ENCODE measurements at places on chromosomes 4 and X.
A peak's percentile ranks its signal among the peaks of the same experiment; 100 is the strongest.

GRCh38 chrX:15594371-15594770 is 6.4 kb downstream of the ACE2 start:
- DNase-seq: no peak

DNA sequence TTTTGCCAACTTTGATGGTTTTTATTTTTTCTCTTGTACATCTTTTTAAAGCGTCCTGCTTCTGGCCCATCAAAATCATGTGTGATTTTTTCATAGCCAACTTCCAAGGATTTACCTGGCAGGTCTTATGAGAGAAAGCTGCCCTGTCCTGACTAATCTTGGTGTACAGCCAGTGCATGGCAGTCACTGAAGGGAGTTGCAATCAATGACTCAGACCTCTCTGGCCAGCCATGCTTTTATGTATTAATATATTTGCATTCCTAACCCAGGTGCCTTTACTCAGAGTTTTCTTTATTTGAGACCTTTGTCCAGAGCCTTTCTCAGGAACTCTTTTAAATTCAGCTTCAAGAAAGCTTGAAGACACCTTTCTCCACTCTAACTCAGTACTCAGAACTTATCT is 691.5 kb upstream of the HTR2C start:
- no peak for DNase-seq

DNA sequence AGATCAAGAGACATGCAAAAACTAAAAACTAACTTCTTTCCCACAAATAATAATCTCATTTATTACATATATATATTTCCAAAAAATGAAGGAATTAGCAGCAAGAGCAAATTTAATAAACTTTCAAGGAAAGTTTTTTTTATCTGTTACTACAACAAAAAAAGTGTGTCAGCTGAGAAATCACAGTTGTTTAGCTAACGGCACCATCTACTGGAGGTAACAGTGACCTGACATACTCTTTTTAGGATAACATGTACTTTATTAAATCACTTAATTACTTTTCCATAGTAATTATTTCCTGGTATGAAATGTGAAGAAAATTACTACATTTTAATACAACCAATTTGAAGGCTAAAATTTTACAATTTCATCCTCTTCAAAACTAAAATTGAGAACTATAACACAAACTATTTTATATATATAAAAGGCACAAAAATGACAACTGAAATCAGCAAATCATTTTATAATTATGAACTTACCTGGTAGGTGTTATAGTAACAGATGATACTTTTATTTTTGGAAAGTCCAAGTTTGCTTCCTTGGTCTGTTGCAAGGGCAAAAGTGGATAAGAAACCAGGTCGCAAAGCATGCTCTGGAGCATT is 9.1 kb downstream of the LAMTOR3 start:
- DNase-seq: peak; percentile 28

- DNase-seq: no peak
These were observed 176.8 kb upstream of the GLRA2 start for GRCh38 chrX:14352511-14352910.

DNA sequence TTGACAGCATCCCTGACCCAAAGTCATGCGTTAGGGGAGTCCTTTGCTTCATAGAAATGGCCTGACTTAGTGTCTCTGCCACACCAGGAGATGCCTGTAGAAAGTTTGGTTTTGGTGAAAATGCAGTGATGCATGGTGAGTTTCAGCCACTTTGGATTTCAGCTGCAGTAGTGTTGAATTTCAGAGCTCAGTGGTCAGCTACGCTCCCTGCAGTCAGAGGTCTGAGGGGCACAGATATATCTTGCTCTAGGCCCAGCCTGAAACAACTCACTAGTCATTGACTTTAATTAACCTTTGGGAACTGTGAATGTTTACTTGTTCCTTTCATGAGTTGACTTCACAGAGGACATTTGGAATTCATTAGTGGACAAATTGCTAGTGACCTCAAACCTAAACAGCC is 17.5 kb downstream of the RBMX2 start:
- no peak for DNase-seq

- DNase-seq: no peak
These were observed 1712.4 kb upstream of the TENM3 start for GRCh38 chr4:180530787-180531186.

GRCh38 chrX:17792826-17793225 is 55.5 kb downstream of the SCML1 start:
- no peak for DNase-seq

DNA sequence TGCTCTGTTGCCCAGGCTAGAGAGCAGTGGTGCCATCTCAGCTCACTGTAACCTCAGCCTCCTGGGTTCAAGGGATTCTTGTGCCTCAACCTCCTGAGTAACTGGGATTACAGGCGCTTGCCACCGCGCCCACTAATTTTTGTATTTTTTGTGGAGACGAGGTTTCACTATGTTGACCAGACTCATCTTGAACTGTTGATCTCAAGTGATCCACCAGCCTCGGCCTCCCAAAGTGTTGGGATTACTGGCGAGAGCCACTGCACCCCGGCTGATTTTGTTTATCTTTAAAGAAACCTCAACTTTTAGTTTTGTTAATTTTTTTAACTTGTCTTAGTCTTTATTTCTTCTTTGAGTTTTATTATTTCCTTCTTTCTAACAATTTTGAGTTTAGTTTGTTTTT is 163.2 kb downstream of the SLC4A4 start:
- DNase-seq: no peak

DNA sequence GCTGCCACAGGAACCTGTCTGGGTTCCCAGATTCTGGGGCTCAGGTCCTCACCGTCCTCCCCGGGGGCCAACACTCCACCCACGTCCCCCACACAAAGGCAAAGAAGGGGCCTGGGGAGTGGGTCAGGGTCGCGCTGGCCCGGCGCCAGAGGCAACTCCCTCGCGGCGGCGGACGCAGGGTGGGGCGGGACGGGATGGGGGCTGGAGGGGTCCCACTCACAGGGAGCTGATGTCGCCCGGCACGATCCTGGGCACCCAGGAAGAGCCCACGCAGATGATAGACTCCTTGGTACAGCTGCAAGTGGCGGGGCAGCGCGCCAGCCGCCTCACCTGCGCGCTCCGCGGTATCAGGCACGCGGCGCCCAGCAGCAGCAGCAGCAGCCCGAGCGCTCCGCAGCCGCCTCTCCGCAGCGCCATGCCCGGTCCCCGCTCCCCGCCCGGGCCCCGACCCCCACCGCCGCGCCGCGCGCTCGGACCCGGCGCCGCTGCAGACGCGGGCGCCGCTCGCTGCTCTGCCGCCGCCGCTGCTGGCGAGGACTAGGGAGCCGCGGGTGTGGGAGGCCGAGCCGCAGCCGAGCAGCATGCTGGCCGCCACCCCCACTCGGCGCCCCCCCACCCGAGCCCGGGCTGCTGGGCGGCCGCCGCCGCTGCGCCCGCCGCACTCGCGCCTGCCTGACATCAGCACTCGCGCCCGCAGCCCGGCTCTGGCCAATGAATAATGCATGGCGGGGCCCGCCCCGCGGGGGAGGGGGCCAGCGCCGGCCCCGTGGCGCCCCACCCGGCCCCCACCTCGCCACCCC is at the start of gene LGI2:
TSS of gene LGI2 (minus strand) at position 670 of the 800 bp plus-strand sequence. CDS start at position 417, 253 bp downstream.
- DNase-seq: peak; percentile 45

DNA sequence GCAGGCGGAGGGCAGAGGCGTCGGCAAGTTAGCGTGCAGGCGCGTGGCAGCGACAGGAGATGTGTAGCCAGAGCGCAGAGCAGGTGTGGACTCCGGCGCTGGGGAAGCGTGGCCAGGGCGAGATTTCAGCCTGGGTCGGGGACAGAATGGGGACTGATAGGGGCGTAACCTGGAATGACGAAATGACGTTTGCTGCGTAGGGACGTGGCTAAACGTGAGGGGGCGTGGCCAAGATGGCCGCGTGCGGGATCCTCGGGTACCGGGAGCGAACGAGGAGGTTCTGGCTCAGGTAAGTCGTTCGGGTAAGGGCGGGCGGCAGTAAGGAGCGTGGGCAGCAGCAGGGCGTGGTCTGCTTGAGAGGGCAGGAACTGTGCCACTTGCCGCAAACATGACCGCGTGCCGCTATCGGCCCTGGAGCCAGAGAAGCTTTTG is 10.9 kb upstream of the CLTRN start:
- no peak for DNase-seq

GRCh38 chrX:63764946-63765345 is 20.1 kb downstream of the ARHGEF9 start:
- no peak for DNase-seq

DNA sequence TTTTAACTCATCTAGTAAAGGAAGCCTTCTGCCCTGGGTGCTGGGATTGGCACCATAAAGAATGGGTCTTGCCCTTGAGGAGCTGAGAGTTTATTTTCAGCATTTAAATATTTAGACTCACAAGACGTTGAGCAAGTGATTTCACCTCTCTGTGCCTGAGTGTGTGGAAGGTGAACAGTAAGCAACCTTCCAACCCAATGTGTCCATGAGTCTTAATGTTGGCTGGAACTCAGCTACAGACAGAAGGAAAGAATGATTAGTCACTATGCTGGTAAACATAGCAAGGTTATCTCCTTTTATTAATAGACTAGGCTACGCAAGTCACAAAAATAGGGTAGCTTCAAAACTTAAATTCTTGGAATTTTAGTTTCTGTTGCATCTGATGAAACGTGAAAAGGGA is 277.4 kb upstream of the GATB start:
- no peak for DNase-seq

- no peak for DNase-seq
These were observed 531 bp downstream of the RUFY3 start for GRCh38 chr4:70722199-70722791.

- DNase-seq: no peak
These were observed 917.7 kb upstream of the INTU start for GRCh38 chr4:126715067-126715466.

DNA sequence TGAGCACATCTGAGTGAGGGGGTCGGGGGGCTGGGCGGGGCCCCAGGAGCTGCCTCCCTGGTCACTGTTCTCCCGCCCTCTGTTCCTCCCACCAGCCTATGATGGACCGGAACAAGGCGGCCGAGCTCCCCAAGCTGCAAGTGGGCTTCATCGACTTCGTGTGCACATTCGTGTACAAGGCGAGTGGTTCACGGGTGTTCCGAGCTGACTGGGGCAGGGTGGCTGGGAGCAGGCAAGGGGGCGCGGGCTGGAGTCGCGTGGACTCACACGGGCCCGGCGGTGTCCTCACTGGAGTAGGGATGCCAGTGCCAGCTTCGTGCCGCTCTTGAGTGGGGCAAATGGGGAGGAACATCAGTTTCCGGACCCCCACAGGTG is 7.7 kb downstream of the ATP5ME start:
- DNase-seq: no peak

- DNase-seq: no peak
These were observed 558.1 kb downstream of the IL1RAPL1 start for GRCh38 chrX:29145316-29145715.

DNA sequence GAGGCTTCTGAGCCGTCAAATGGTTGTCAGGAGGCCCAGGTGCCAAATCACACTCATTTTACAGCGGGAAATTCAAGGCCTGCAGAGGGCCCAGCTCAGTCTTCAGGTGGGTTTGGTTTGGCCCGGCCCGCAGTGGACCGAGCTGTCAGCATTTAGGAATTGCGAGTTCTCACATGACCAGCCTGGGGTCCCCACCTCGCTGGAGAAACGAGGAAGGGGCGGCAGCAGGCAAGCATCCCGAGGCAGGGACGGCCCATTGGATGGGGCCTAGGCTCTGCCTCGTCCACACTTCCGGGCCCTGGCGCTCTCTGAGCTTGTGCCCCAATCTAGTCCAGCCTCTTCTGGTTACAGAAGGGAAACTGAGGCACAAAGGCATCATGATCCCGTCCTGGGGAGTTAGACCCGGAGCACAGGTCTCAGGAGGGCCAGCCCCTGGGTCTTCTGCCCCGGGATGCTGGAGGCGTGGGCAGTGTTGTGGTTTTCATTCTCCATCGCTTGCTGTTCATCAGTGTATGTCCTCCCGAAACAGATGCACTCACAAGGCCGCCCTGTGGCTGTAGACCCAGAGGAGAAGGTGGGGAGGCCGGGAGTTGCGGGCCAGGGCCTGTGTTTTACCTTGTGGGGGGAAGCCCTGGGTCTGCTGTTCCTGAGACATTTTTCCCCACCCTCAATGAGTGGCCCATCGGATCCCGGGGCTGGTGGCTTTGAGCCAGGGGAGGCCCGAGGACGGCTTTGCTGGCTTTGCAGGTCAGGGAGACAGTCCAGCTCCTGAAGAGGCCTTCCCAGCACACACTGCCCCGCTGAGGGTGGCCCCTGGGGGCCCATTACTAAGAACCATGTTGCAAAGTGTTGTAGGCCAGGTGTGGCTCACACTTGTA is 8.9 kb downstream of the PSAPL1 start:
- no peak for DNase-seq

DNA sequence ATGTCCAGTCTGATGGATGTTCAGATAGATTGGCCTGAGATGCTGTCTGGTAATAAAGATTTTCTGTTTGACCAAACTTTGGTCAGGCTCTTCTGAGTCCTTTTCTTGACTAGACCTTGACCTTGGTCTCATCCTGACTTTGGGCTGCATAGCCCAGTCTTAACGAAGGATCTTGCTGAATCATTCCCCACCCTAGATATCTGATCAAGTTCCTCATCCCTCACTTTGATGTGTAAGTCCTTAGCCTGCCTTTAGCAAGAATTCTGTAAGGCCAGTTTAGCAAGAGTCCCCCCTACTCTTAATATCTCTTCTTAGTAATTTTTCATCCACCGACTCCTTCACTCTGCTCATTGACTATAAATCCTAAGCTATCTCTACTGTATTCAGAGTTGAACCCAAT is 244.4 kb upstream of the JADE1 start:
- no peak for DNase-seq

DNA sequence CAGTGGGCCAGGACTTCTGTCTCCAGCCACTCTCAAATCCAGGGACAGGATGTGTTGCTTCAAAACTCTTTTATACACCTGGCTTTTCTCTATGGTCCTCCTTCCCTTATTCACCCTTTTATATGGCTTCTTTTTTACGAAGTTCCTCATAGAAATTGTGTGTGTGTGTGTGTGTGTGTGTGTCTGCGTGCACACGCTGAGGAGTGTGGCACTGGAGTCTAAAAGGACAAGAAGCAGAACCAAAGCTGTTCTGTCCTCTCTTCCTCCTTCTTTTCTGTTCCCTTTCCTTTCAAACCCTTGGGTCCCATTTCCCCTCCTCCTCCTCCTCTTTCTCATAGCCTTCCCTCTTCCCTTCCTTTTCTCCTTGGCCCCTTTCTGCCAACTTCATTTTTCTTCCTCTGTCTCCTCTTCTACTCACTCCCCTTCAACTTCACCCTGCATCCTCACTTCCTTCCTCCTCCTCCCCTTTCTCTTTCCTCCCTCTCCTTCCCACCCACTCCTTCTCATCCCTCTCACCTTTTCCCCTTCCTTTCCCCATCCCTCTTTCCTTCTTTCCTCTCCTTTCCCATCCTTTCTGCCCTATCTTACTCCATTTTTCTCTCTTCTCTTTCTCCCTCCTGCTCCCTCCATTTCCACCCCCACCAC is 360.5 kb downstream of the MID1IP1 start:
- no peak for DNase-seq

All from lung (tissue), 17 donors.